ENCODE measurements at places on chromosomes 13 and 19.

DNA sequence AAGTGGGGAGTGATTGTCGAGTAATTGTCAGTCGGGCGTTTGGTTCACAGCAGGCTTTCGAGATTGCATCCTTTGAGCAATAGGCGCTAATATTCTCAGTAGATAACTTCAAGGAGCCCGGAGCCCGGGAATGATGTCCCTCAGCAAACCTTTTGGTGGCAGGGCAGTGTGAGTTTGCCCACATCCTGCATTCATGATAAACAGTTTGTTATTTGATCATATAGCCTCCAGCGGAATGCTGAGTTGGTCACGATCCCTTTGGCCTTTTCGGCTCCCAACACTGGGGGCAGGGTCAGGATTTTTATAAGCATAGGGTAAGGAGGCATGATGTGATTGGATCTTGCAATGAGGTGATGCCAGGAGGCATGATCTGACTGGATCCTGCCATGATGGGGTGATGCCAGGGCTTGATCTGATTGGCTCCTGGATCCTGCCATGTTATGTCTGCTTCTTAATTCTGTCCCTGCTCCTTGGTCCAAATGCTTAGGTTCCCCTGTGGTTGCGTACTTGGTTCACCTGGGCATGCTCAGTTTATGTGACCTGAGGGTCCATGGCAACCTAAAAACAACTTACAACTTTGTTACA is 38.2 kb upstream of the IGSF23 start:
- no peak for DNase-seq

- DNase-seq: no peak
These were observed 459 bp downstream of the PRAM1 start for GRCh38 chr19:8501981-8502380.

GRCh38 chr13:113739527-113740285 is 19.3 kb upstream of the TMEM255B start:
- DNase-seq: no peak

GRCh38 chr13:94712812-94713560 is 641 bp upstream of the SOX21 start:
- no peak for DNase-seq

DNA sequence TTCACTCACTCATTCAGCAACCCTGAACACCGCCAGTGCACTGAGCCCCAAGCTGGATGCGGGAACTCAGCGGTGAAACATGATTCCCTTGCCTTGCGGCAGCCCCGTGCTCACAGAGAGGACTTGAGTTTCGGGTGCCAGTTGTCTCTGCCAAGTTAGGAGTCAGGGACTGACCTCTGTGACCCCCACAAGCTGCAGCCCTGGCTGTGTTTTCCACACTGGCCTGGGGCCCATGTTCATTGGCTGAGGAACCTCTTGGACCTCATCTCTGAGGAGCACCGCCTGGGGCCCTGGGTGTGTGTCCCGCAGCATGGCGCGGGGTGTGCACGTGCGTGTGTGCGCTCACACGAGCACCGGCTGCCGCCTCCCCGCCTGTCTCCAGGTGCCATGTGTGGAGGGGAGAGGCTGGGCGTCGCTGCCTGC is 31.0 kb downstream of the CAPN12 start:
- no peak for DNase-seq

- no peak for DNase-seq
These were observed 985.4 kb downstream of the DIAPH3 start for GRCh38 chr13:59178344-59178743.

GRCh38 chr19:33686262-33686661 is 64.5 kb downstream of the CHST8 start:
- no peak for DNase-seq

DNA sequence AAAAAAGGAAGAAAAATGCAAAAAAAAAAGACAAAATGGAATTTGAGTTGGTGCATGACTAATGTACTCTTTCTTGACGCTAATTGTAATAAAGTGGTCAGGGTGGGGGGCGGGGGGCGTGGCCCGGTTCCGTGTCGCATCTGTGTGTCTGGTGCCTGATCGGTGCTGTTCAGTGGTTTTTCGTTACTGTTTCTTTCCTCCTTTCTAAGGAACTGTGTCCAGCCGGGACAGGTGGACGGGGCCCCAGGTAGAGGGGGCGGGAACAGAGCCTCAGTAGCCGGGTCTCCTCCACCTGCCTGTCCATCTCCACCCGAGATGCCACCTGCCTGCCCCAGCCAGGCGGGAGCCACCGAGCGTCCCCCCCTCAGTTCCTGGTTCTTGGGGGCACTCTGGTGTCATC is 26.3 kb downstream of the ONECUT3 start:
- no peak for DNase-seq

DNA sequence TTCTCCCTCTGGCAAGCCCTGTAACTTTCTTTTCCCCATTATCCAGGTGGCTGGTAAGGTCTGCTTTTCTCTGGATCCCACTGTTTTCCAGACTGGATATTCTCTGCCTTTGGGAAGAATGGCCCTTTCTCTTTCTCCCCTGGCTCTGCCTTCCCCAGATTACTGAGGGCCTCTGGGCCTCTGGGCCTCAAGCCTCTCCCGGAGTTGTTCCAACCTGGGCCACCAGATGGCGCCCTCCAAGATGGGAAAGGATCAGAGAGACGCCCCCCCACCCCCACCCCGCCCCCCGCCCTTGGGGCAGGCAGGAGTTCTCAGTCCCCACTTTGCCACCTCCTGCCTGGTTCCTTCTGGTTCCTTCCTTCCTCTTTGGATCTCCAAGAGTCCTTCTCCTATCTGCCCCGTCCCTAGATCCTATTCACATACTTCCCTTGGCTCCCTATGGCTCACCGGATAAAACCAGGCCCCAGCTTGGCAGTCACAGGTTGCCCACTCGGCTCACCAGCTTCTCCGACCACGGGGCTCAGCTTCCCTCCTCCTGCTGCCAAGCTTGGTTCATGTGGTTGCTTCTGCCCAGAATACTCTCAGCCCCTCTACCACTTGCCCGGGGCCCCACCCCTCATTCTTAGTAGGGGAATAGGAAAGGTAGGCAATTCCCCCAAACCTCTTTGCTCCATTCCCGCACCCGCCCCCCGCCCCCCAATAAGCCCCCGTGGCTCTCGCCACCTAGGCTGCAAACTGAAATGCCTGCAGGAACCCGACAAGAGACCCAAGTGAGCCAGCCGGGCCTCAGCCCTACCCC is 13.1 kb downstream of the EPS8L1 start:
- peak; percentile 78 for DNase-seq

DNA sequence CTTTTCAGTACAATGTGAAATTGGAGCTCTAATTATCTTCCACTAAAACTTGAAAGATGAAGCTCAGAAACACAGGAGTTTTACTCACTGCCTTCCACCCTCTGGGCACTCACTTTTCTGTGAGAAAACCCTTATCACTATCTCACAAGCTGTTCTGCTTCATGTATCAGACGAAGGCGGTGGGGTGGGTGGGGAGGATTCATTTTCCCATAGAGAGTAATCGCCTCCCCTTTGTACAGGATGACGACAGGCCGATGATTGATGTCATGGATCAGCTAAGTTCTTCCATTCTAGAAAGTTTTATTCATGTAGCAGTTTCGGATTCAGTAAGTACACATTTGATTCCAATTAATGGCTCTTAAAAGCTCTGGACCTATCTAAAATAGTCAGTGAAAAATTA is 139.9 kb downstream of the ZAR1L start:
- no peak for DNase-seq

- no peak for DNase-seq
These were observed 2.8 kb upstream of the ERFL start for GRCh38 chr19:41930926-41931592.

- DNase-seq: no peak
These were observed 32.7 kb downstream of the ALG5 start for GRCh38 chr13:36966404-36966803.

GRCh38 chr19:58566989-58567388 is 6.1 kb downstream of the MZF1 start:
- DNase-seq: no peak

DNA sequence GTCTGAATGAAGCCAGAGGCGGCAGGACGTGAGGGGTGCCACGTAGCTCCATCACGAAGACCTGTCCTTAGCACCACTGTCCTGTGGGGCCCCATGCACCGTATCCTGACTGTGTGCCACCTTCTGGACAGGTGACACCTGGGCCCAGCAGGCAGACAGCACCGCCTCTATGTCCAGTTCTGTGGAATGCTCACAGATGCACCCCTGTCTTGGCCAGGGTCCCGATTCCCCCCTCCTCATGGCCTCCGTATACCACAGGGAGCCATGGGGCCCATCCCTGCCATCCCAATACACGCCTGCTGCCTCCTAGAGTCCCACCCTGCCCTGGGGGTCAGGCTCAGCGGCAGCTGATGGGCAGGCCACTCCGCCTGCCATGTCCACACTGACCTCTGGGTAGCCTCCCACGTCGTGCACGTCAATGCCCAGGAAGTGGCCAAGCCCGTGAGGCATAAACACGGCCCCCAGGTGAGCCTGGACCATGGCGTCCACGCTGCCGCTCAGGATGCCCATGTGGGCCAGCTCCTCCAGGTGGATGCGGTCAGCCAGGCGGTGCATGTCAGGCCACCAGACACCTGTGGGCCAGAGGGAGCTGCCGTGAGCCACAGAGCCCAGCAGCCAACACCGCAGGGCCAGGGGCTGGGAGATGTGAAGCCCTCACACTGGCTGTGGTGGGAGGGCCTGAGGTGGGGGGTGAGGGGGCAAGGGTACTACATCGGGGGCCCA is 17.6 kb downstream of the CEBPG start:
- DNase-seq: no peak

- DNase-seq: no peak
These were observed 28.0 kb upstream of the UFM1 start for GRCh38 chr13:38321654-38322053.

- DNase-seq: peak; percentile 87
These were observed 29.4 kb upstream of the NDFIP2 start for GRCh38 chr13:79451500-79451962.
